Endothelial cell (in vitro differentiated cells): ENCODE measurements at places on chromosomes 1 and 21.

DNA sequence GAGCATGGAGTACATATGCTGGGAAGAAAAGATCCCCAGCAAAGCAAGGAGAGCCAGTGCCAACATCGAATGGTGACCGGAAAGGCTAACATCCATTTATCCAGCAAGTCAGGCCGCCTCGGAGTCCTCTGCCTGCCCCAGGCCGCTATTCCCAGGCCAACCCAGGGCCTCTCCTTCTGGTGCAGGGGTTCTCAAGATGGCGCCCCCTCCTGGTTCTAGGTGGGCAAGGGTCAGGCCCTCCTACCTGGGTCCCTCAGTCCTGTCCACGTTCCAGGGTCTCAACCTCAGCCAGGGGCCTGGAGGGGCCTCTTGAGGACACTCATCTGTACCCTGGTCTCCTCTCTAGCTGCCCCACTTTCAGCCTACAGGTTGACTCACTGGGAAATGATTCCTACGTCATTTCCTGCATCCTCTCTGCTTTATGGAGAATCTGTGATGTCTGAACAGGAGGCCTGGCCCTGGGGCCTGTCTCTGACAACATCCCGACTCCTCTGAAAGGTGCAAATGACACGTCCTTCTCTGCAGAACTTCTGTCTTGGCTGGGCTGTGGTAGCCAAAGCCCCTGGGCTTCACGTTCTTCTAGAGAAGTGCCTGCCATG is 145.3 kb downstream of the PSMG1 start:
- no peak for DNase-seq

DNA sequence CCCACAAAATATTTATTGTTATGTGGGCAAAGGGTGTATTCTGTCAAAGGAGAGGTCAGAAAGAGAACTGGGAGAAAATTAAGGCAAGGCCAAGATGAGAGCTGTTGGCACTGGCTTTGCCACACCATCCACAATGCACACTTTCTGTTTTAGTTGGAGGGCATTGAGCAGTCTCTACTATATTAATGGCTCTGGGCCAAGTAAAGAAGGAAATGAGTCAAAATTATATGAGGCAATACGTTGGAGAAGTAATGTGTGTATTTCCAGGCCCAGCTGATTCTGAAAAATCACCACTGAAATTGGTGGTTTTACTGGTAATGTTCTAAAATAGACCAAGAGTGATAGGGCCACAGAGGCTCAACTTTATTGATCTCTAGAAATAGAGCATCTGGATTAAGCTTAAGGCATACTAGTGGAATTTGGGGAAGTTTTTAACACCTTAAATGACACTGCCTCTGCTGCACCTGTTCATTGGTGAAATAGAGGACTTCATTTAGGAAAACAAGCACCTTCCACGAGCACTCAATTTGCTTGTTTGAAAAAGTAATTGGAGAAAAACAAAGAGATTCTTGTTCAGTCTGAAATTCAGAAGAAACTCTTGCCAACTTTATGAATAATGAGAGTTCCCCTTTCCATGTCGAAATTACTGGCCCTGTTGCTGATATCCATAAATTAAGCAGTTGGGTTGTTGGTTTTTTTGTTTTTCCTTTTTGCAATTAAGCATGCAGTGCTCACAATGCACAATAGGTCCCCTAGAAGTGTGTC is 424.9 kb downstream of the ADGRL2 start:
- no peak for DNase-seq

GRCh38 chr1:201285846-201286245 is 2.5 kb downstream of the PKP1 start:
- no peak for DNase-seq

DNA sequence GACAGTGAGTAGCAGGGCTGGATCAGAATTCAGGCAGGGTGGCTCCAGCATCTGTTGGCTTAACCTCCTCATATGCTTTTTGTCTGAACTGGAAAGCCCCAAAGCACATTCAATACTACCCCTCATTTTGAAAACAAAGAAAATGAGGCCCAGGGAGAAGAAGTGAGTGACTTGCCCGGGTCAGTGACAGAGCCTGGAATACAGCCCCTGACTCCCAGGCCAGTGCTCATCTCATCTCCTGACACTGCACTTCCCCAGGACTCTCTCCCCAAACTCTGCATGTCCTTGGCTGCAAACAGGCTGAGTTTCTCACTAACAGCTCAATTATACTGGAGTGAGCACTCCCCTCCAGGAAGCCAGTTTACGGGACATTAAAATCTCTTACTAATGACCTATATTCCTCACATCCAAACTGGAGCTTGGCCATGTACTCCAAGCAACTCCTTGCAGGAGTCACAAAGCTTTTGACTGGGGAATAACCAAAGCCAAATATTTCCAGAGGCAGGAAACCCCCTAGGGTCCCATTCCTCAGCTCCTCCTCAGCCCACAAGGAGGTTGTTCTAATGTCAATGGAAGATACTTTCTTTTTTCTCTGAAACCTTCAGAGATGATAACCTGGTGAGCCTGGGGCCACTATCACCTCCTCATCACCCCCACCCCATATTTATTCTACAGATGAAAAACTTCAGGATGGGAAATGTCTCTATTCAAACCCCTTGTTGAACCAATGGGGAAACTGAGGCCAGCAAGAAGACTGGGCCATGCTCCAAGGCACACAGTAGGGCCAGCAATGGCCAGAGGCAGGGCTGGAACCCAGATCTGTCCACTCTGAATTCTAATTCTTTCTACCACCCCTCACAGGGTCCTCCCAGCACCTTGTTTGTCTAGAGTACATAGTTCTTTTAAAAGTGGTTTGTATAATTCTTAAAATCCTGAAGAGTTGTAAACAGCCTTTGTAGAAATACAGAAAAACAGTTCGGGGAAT is 127.0 kb downstream of the PLPP3 start:
- no peak for DNase-seq

GRCh38 chr1:38990386-38990737 is 714 bp upstream of the AKIRIN1 start:
- DNase-seq = no peak
